ENCODE measurements at places on chromosomes 16 and 17.

- DNase-seq: peak; percentile 10
Measured at GRCh38 chr17:27473748-27474609, 17.7 kb downstream of the KSR1 start.

DNA sequence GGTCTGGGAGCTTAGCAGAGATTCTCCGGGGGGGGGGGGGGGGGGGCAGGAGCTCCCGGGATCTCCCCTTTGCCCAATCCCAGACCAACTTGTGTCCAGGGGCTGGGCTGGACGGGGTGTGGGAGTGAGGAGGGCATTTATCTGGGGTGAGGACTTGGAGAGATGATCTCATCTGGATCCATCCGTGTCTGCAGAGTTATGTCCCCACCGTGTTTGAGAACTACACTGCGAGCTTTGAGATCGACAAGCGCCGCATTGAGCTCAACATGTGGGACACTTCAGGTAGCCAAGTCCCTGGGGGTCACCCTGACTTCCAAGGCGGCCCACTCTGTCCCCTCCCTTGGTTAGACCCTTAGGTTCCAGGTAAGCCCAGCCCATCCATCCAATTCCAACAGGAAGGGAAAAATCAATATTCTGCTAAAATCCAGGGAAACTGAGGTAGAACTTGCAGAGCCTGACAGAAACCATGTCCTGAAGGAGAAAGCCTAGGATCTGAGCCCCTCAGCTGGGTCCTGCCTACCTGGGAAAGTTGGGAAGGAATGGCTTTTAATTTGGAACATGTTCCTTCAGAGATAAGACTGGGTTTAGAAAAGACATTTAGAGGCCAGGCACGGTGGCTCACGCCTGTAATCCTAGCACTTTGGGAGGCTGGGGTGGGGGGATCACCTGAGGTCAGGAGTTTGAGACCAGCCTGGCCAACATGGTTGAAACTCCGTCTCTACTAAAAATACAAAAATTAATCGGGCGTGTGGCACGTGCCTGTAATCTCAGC is 921 bp downstream of the RND2 start:
- no peak for DNase-seq

DNA sequence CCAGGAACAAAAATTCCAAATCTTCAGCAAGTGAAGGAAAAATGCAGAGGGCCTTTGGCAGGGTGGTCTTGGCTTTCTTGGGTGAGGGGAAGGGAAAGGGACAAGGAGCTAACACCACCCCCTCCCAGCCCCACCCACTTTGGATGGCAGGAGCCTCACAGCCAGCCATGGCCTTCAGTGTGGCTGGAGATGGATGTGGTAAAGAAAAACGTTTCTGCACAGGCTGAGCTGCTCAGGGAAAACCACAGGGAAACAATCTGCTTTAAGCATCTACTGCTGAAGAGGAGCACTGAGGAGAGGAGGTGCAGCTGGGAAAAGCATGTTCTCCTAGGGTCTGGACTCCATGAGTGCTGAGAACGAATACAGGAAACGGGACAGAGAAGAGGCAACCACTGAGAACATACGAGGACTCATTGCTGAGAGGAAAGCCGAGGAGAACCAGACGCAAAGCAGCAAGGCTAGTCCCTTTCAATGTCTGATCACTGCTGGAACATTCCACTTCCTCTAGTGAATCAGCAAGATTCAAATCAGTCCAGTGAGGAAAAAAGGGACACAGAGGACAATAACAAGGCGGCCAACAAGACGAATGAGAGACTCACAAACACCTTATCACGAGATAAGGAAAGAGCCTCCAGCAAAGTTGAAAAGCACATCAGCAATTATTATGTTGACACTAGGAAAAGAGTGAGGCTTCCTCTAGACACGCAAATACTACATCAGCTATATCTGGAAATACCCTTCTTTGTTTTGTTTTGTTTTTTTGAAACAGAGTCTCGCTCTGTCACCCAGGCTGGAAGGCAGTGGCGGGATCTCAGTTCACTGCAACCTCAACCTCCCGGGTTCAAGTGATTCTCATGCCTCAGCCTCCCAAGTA is 41.7 kb downstream of the ZZEF1 start:
- DNase-seq: peak; percentile 26

- DNase-seq: no peak
Measured at GRCh38 chr17:68097161-68097805, 61.7 kb downstream of the KPNA2 start.

GRCh38 chr16:17224879-17225281 is 245.9 kb downstream of the XYLT1 start:
- DNase-seq: peak; percentile 34

- DNase-seq: no peak
Measured at GRCh38 chr16:4599037-4599436, 15.7 kb downstream of the UBALD1 start.

GRCh38 chr17:65485388-65486299 is 75.8 kb downstream of the AXIN2 start:
- DNase-seq: no peak

GRCh38 chr16:2960183-2961010 is 3.7 kb upstream of the KREMEN2 start:
- no peak for DNase-seq

GRCh38 chr17:70314506-70314905 is 145.2 kb downstream of the KCNJ2 start:
- DNase-seq: no peak

GRCh38 chr17:80945736-80946135 is 45.9 kb upstream of the CHMP6 start:
- no peak for DNase-seq

GRCh38 chr16:84742641-84743092 is 42.9 kb downstream of the USP10 start:
- peak; percentile 27 for DNase-seq

- DNase-seq: no peak
Measured at GRCh38 chr17:76307966-76308338, at the start of gene QRICH2. TSS of gene QRICH2 (minus strand) at chr17:76308276. CDS start at chr17:76307998, 278 bp downstream.

GRCh38 chr17:80705988-80706387 is 161.3 kb downstream of the RPTOR start:
- no peak for DNase-seq

GRCh38 chr17:2304931-2305330 is 1.2 kb downstream of the SRR start:
- DNase-seq: no peak

DNA sequence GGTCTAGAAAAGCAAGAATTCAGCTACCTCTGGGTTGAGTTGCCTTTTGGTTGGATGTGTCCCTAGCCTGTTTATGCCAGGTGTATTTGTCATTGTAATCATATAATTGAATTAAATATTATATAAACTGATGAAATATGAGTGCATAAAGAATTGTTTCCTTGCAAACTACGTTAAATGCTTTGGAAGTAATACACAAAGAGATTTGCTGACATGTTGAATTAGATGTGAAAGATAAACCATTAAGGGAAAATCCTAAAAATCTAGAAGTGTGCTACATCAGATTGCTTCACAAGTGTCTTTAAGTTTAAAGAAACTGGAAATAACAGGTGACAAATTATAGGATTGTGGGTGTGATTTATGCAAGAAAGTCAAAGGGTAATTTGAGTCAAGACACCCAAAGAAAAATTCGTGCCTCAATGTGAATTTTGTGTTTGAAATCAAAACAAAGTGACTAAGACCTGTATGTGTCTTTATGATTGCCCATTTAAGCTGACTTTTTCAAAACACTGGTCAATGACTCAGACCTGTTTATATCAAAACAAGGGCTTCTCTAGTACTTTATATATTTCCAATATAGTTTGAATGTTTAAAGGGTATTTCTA is 5.1 kb upstream of the PYY start:
- no peak for DNase-seq

DNA sequence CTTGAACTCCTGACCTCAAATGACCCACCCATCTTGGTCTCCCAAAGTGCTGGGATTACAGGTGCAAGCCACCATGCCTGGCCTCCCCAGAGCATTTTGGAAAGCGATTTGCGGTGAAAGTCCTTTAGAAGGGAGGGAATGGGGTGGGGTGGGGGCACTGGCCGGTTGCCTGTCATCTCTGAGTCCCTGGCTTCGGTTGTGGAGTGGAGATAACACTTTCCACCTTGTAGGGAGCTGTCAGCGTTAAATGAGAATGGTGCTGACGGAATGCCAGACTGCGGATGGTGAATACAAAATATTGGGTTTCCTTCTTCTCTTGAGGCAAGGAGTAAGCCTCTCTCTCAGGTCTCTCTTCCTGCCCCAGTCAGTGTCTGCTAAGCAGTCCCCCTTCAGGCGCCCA is 5.2 kb upstream of the WNT3 start:
- DNase-seq: no peak

- DNase-seq: no peak
Measured at GRCh38 chr16:70269471-70269870, 17.7 kb upstream of the EXOSC6 start.

- DNase-seq: no peak
Measured at GRCh38 chr17:37820995-37821713, 76.3 kb upstream of the HNF1B start.

DNA sequence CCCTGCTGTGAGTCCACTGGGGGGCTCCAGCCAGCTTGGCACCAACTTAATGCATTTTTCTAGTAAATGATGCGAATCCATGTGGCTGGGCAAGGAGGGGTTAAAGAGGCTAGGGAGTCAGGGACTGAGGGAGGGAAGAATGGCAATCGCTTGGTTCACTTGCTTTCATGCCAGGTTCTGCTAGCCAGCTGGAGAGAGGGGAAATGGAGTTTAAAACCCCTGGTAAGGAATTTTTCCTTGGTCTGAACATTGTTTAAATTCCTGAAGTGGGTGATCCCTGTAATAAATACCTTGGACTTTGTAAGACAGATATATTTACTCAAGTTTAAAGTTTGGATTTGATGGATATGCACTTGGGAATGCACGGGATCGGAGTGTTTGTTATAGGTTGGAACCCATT is 22.8 kb downstream of the ANKFN1 start:
- no peak for DNase-seq

- no peak for DNase-seq
Measured at GRCh38 chr17:61284746-61285145, 114.9 kb upstream of the TBX2 start.

DNA sequence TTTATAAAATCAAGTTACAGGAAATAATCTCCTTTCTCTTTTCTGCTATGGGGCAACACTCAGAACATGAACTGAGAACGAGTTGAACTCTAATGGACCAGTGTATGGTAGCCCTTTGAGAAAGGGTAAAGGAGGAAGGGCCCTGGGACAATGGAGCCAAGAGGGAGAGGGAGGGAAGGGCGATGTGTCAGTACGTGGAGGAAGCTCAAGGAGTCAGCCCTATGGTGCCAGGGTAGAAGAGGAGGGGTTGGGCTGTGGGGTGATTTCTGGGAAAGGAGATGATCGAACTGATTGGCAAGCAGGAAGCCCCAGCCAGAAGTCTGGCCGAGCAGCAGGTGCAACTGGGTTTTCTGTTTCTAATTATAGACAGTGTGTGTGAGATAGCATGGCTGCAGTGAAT is 4.3 kb upstream of the WIPI1 start:
- DNase-seq: no peak

DNA sequence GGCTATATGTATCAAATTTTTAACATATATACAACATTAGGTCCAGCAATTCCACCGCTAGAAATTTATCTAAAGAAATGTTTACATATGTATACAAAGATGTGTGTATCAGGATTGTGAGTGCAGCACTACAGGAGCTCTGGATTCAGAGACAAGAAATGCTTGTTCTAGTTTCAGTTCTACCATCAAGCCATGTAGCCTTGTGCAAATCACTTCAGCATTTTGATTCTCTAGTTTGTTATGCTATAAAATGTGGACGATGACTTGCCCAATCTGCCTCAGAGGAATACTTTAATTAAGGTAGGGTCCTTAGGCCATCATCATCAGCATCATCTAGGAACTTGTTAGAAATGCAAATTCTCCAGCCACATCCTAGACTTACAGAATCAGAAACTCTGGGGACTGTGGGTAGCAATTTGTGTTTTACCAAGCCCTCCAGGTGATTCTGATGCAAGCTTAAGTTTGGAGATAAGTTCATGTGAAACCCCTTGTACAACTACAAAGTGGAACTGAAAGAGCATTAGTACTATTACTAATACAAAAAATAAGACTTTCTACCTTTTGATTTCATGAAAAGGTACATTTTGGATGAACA is 131.2 kb upstream of the CORO6 start:
- DNase-seq: no peak

DNA sequence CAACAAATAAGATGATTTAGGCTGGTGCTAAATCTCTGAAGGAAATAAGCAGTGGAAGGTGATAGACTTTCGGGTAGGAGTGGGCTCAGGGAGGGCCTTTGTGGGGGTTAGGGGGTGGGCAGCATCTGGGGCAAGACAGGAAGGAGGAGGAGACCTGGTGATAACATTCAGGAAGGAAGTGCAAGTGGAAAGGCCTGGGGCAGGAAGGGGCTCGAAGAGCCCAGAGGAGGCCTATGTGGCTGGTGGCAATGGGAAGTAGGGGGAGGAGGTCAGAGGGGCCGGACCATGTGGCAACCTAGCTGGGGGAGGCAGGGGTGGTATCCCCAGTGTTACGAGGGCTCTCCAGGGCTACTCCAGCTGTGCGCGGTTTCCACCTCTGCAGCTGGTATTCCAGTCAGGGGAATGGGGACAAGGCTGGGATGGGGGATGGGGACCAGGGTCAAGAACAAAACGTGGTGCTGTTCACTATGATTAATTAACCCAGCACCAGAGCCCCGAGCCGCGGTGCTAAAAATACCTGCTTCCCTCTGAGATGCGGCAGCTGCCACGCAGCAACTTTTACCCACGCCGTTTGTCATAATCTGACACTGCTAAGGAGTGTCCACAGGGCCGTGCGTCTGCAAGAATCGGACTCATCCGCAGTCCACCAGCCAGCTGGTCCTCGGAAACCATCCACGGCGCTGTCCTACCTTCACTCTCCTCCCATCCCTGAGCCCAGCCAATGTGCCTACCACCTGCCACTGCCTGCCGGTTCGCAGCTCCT is 5.2 kb upstream of the CCDC182 start:
- no peak for DNase-seq

DNA sequence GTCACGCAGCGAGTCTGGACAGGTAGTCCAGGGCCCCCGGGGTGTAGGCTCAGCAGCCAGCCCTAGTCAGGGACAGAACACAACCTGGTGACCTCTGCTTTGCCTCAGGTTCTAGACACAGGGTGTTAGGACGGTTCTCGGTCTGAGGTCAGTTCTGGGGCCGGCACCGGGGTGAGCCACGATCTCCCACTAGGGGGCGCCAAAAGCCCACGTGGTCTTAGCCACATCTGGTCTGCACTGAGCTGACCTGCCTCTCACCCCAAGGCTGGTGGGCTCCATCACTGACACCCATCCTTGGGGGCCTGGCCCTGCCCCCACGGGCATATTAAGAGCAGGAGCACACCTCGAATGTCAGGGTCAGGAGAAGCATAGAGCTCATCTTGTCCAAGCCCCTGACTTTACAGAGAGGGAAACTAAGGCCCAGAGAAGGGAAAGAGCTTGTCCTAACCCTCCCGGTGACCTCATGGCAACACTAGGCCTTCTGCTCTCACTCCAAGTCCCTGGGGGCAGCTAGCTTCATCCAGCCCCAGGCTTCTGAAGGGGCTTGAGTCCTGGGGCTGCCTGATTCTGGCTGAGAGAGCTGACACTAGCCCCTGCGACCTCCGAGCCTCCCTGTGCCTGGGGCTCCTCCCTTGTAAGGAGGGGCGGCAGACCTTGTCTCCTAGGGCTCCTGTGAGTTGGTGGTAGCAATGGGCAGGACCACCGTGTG is 9.0 kb downstream of the SLC5A10 start:
- peak; percentile 43 for DNase-seq
